Activated T-helper 1 cell treated with anti-CD3 and anti-CD28 coated beads, Interleukin-2, amount 50 U/mL, for 16 hours (primary cell): ENCODE measurements at places on chromosomes 6 and 20.

- peak; percentile 100 for DNase-seq
Measured at GRCh38 chr6:36196880-36197548, 470 bp downstream of the BRPF3 start.

GRCh38 chr20:58900397-58900796, 47.9 kb downstream of the GNAS start:
- no peak for DNase-seq

GRCh38 chr6:142313284-142313683, 11.5 kb downstream of the ADGRG6 start:
- no peak for DNase-seq

GRCh38 chr6:149335924-149336608, 18.6 kb downstream of the TAB2 start:
- no peak for DNase-seq
